ENCODE measurements at places on chromosomes 7 and 10.
A peak's percentile ranks its signal among the peaks of the same experiment; 100 is the strongest.

- no peak for DNase-seq
Observed at GRCh38 chr10:59675812-59676211, 33.8 kb downstream of the SLC16A9 start.

DNA sequence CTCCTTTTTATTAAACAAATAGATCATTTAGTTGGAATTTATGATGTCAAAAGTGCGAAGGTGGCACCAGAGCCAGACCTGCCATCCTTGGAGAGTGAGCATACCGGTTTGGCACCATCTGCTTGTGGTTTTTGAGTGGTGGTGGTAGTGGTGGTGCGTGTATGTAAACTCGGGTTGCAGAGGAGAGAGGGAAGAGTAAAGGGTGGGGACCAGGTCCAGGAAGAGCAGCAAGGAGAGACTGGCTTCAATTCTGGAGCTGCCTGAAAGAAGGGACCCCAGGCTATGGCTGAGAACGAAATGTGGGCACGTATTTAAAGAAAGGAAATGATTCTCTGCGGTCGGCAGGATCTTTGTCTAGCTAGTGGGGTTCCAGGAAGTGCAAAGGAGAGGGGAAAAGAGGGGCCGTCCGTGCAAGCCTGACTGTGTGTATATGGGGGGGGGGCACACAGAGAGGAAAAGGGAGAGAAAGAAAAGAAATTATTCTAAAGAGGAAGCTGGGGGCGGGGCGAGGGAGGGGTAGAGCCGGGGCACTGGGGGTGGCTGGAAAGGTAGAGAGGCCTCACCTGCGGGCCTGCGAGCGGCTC lies 448 bp upstream of the GOLGA7B start:
- no peak for DNase-seq

DNA sequence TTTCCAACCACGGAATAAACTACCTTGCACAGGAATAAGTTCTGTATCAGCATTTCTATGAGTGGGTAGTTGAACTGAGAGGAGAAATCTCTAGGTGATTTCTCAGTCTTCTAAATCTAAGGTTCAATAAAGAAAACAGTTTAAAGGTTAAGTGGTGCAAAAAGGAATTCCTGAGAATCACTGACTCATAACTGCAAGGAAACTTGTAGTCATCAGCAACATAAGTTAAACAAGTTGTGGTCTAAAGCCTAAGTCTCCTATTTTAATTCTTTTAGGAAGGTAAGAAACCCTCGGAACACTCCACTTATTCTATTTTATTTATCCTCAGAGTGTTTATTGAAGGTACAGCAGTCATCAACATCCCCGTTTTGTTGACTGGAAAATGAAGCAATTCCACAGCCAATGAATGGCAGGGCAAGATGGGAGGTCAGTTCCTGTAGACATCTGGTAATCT lies 92.4 kb upstream of the PIK3CG start:
- no peak for DNase-seq

DNA sequence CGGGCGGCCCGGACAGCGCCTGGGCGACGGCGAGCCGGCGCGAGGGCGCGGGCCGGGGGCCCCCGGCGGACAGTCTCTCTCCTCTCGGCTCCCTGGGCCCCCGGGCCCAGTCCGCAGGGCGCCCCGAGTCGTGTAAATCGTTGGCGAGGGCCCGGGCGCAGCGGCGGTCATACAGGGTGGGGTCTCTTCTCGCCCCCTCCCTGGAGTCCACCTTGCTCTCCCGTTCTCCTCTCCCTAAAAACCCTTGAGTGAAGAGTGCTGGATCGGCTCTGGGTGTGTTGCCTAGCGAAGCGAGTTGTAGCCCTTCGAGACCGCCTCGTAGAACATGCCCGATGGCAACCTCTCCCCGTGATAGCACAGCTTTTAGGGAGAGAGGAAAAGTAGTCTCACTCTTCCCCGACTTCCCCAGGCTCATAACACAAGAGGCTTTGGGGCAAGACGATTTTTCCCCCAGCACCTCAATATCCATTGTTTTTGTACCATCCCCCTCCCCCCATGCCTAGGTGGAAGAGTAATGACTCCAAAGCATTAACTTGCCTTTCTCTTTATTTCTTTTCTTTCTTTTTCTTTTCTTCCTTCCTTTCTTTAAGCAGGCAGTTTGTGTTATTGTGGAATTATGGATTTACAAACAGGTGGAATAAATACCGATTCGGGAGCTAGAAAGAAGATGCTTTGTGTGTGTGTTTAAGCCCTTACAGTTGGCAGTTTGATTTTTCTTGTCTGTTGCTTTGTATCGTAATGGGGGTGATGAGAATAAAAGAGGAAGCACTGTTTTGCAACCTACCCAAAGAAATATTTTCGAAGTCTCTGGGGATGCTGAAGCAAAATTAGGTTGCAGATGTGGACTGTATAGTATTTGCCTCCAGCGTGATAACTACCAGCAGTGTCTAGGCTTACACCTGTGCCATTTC lies 822 bp downstream of the SHOC2 start:
- no peak for DNase-seq

DNA sequence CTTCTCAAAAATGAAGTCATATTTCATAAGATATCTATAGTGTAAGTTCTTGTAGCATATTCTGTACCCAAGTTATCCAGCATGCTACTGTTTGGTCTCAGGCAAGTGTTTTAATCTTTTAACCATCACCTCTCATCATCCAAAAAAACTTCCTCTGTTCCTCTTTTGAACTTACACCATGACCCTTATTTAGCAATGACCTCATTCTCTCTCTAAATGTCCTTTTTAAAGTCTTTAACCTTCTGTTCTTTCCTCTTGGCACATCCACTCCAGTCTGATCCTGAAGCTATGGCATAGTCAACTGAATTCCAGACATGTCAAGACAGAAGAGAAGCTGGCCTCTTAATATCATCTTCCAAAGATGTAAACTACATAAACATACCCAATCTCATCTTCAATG lies 26.2 kb downstream of the PPP3CB start:
- no peak for DNase-seq

DNA sequence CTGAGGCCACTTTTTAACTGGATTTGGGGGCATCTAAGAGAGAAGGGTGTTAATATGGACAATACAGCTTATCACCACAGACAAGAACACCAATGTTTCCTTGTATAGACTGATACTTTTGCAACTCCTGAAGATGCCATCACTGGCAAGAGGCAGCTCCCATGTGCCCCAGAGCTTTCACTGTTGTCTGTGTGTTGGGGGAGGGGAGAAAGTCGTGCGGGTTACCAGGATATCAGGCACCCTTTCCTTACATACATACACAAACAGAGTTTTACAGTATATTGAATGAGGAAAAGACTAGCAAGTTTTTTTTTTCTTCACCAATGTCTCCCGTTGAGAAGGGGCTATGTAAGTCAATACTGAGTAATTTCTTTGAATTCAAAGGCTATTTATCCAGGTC lies 4.1 kb upstream of the DLX6 start:
- DNase-seq: no peak

DNA sequence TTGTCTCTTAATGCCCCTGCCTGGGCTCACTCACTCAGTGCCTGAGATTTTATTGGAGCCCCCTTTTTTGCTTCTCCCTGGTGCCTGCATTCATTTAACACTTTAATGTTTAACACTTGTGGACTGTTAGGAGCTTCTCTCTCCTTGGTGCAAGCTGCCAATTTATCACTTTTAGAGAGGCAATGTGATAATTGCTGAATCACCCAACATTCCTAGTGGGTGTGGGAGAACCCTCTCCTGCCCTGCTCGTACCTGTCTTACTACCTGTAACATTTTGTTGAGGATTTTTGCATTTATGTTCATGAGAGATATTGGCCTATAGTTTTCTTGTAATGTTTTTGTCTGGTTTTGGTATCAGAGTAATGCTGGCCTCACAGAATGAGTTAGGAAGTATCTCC lies 13.2 kb downstream of the STAM start:
- no peak for DNase-seq

- no peak for DNase-seq
Observed at GRCh38 chr10:44776181-44776580, 135.0 kb upstream of the TMEM72 start.

DNA sequence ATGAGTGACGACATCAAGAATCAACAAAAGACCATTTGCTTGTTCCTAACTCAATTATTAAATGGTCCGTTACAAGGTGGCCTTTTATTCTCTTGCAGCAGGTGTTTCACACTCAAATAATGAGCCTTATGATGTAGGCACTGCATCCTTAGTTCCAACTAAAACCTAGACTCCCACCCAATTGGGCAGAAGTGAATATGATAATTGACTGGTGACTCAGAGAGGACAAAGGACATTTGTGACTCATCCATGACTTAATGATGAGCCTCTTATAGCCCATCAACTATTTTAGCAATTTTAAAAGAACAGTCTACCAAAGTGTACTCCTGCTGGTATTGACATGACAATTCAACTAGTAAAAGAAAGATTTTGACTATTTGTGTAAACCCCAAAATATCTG lies 1027.8 kb upstream of the PHF14 start:
- DNase-seq: no peak

- DNase-seq: no peak
Observed at GRCh38 chr10:97075961-97076525, 109.7 kb downstream of the SLIT1 start.

- DNase-seq: no peak
Observed at GRCh38 chr10:112533916-112534315, 86.9 kb downstream of the VTI1A start.

DNA sequence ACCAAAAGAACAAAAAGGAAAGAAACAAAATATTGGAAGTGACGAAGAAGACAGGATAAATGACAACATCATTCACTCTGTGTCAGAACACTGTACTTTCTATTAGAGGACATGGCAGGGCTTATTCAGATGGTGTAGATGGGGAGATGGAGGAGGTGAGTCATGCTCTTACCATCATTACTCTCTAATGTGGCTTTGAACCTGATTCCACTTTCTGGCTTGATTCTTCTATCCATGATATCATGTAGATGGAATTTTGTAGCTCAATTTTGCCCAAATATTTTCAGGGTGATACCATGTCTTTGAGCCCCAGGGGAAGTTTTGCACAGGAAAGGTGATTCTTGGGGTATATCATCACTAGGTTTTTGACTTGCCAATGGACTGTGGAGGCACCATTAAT lies 91.7 kb downstream of the CFAP58 start:
- no peak for DNase-seq

GRCh38 chr10:60169111-60169510 lies 220.6 kb downstream of the ANK3 start:
- no peak for DNase-seq

DNA sequence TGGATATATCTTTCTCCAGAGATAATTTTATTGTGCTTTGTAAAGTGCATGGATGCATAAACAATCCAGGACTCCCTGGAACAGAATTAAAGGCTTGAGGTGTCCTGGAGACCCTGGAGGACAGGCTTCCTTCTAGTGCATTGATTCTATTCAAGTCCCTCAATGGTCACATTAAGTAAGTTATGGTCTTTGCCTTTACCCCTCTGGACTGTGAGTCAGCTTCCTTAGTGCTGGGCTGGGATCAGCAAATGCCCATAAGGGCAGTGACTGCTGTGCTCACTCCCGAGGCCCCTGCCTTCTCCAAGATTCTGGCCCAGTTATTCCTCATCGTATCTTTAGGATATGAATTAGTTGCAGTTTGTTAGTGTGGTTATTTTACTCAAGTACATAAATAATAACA lies 178.7 kb upstream of the PRSS58 start:
- DNase-seq: no peak

- no peak for DNase-seq
Observed at GRCh38 chr7:107210400-107210799, 41.6 kb downstream of the HBP1 start.

- DNase-seq: no peak
Observed at GRCh38 chr10:2137549-2138174, 400.3 kb upstream of the ADARB2 start.

GRCh38 chr7:102845346-102845745 lies 67.5 kb upstream of the LRRC17 start:
- DNase-seq: no peak

GRCh38 chr10:86047588-86047987 lies 319.0 kb downstream of the GRID1 start:
- no peak for DNase-seq

DNA sequence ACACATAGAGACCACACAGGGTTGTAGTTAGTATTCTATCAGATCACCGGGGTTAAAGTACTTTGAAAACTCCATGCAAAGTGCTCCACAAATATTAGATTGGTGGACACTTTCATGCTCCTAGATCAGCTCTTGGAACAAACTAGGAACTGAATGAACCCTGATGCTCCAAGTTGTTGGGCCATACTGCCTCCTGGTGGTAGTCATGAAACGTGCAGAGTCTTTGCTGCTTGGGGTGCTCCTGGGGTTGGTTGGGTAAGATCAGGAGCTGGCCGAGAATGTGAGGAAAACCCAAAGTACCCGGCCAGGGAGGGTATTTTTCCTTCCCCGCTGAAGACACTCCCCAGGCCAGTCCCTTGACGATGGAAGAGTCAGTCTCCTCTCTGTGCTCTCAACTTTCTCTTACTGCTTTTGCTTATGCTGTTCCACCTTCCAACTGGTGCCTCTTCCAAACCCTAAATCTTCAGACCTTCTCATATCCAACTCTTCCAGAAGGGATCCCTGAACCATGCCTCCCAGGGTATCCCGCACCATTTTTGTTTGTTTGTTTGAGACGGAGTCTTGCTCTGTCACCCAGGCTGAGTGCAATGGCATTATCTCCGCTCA lies 918 bp upstream of the RPEL1 start:
- peak; percentile 17 for DNase-seq

DNA sequence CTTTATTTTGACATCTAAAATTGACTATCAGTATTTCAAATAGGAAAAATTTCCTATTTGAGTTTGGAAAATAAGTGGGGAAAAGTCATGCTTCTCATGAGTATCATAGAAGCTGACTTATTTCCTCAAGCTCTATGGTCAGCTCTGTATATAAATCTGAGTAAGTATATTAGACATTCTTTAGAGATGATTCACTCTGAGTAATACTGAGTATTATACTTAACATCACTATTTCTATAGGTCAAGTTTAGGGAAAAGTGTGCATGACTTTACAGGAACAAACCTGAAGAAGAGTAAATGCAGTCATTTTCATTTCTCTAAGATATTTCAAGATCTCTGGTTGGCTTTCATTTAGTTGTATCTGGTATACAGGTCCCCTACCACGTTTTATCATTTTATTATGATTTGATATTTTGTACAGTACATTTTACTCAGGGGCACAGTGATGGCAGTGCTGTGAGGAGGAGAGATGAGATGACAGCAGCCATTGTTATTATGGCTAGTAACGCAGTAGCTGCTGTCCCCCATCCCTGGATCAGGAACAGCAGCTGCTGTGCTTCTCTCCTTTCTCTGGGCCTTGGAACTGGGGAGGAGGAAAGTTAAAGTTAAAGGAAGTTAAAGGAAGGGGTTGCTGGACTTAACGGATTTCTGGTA lies 15.2 kb downstream of the SND1 start:
- DNase-seq: no peak

- DNase-seq: no peak
Observed at GRCh38 chr7:107684947-107685463, 24.4 kb downstream of the SLC26A4 start.

DNA sequence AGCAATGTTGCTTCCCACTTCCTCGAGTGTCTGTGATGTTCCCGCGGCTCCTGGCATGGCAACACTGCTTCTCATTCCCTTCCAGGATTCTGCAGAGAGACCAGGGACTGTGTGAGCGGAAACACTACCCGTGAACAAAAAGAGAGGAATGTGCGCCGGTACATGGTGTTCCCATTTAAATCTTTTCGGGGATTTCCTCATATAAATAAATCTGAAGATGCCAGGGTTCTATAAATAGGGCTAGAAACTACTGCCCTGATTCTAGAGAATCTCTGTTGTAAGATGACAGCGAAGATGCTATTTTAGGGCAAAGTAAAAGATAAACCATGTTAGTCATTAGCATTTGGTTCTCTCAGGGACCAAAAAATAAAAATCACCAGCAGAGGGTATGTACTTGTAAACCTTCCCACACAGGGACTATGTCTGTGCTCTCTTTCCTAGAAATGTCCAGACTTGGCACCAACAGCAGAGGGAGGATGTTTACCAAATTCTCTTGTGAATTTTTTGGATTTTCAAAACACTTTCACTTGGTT lies 92.2 kb upstream of the DDC start:
- no peak for DNase-seq

Data from T-helper 22 cell (primary cell).